ENCODE measurements at places on chromosomes 3 and 15. TPM values are rescaled to one million over a fixed set of nuclear protein-coding genes. Genes with fewer than 3 reads are reported as not detected.

FOXL2NB gene
- polyA plus RNA-seq, result not detected

GOLGA6L7 gene
- polyA plus RNA-seq, result 0.52 TPM

ALG1L2 gene
- 2.6 TPM for polyA plus RNA-seq

ADAMTS7 gene
- 11.8 TPM for polyA plus RNA-seq

GOLGA8K gene
- 0.28 TPM for polyA plus RNA-seq

OR5K1 gene
- polyA plus RNA-seq, result not detected

CHST2 gene
- polyA plus RNA-seq, result 8.4 TPM

FYTTD1 gene
- 65.9 TPM for polyA plus RNA-seq

ASB14 gene
- polyA plus RNA-seq, result 0.56 TPM

XYLB gene
- 0.97 TPM for polyA plus RNA-seq

C15orf62 gene
- polyA plus RNA-seq, result 2.8 TPM

BCL6 gene
- 3.6 TPM for polyA plus RNA-seq

Data from cardiac muscle cell (in vitro differentiated cells and primary cell).